ENCODE measurements at places on chromosomes 2 and 18. TPM values are rescaled to one million over a fixed set of nuclear protein-coding genes. Genes with fewer than 3 reads are reported as not detected.

Gene HOXD3
- polyA plus RNA-seq: 5.2 TPM

Gene PSD4
- 33.7 TPM for polyA plus RNA-seq

Gene KIF1A
- 0.27 TPM for polyA plus RNA-seq

DNA sequence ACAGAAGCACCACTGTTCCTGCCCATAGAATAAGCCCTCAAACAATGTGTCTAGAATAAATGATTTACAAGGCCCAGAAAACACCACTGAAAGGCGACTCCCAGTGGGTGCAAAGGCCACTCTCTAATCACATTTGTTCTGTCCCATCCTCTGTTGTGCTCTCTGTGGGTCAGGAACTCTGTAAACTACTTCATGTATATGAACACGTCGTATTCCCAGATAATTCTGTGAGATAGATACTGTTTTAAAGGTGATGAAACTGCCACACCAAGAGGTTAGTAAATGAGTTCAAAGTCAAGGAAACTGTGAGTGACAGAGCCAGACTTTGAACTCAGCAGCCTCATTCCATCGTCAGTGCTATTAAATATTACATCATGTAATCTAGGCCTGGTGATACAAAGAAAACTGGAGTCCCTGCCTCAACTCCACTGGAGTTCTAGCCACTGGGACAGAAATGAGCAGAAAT is 269.7 kb upstream of the DCC start:
- DNase-seq: peak; percentile 77

GRCh38 chr18:54878659-54879358 is 50.5 kb downstream of the RAB27B start:
- no peak for DNase-seq

DNA sequence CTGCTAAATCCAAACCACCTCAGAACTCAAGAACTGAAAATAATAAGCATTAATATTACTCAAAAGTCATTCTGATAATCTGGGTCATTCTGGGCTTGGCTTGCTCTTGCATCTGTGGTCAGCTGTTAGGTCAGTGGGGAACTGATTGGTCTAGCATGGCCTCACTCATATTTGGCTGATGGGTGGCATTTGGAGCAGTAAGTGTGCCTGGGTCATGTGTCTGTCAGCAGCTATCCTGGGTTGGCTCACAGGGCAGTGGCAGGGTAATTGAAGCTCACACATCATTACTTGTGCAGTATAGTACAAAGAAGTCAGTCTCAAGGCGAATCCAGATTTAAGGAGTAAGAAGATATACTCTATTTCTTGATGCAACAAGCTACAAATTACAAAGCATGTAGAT is 9.6 kb downstream of the RPL37A start:
- DNase-seq: no peak

- DNase-seq: no peak
These were observed 250.1 kb upstream of the VRK2 start for GRCh38 chr2:57796527-57796926.

DNA sequence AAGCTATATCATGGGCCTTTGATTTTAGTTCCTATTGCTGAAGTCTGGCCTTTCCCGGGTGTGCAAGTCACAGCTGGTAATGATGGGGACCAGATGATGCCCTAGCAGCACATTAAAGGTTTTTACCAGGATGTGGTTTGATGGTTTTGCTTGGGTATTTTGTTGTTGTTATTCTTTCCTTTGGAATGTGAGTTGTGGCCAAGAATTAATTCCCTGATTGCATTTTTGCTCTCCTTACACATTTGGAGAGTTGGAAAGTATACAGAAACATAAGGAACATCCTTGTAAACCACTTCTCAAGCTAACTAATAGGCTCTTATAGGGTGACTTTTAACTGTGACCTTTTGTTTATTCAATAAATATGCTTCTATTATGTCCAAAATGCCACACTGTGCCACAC is 154.1 kb upstream of the MMADHC start:
- DNase-seq: no peak

DNA sequence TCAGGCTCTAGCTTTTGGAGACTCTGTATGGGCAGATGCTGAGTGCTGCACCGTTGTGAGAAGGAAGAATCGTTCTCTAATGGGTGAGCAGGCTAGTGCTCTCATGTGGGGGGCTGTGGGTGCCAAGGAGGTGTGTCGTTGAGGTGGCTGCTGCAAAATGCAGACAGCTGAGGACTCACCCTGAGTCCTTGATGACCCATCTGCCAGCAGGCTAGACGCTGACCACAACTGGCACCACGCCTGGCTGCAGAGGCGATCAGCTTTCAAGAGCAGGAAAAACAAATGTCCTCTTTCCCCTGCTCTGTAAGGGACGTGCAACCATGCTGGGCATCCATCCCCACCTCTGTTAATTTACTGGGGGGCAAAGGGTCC is 48.2 kb downstream of the HAUS1 start:
- no peak for DNase-seq

- no peak for DNase-seq
These were observed 242.1 kb upstream of the RGPD4 start for GRCh38 chr2:107584577-107584976.

GRCh38 chr2:120550282-120550681 is 185.4 kb upstream of the GLI2 start:
- DNase-seq: no peak

DNA sequence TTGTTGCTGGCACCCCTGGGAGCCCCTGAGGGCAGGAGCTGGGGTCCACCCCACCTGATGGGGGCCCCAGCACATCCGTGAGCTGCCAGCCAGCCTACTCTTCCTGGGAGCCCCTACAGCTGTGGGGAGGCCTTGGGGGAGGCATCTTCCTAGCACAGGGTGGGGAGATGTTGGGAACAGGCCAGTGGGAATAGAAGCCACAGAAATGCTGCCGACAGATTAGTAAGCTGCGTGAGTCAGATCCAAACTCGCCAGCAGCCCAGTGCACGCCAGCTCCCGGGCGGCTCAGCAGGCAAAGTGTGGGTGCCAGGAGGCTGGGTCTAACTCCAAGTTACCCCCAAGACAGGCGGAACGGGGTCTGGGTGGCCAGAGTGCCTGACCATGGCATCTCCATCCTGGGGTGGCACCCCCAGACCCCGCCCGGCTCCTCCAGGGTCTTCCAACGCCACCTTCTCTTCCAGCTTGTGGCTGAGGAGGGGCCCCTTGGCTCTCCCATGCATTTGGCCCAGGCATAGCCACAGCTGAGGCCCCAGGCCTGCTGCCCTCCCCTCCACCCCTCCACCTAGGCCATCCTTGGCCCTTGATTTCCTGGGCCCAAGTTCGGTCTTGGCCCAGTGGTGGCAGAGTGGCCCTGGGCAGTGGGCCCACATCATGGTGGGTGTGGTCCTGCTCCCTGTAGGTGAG is 15.3 kb downstream of the CROCC2 start:
- DNase-seq: no peak

DNA sequence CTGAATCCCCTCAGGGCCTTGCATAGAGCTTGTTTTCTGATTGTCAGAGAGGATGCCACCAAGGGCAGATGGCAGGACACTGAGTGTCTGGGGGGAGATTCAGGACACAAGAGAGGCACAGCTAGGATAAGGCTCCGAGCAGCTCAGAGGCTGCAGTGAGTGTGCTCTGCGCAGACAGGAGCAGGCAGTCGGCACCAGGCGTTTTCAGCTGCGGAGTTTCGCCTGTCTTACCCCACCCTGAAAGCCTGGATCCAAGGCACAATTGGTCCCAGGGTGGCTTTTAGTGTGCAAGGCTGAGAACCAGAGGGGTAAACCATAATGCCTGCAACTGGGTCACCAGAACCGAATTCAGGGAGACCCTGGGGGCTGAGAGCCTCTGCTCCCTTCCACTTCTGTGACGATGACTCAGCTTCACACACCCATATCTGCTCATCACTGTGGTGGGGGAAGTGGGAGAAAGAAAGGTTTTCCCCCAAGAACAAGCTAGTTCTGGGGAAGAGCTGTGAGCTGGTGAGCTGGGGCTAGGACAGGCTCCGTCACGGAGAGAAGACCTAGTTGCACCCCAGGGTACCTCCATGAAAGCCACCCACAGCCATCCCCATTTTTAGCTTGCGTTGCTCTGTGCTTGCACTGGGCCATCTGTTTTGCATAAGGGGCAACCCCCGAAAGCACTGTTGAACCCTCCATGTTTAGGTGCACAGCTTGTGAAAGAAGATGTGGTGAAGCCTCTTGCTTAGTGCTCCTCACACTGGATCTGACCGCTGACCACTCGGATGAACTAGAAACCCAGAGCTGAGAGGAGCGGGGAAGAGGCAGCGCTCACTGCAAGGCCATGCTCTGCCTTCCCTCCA is 173.7 kb downstream of the CELF4 start:
- no peak for DNase-seq
